CD4-positive, alpha-beta memory T cell (primary cell): ENCODE measurements at places on chromosomes 6 and 20.

DNA sequence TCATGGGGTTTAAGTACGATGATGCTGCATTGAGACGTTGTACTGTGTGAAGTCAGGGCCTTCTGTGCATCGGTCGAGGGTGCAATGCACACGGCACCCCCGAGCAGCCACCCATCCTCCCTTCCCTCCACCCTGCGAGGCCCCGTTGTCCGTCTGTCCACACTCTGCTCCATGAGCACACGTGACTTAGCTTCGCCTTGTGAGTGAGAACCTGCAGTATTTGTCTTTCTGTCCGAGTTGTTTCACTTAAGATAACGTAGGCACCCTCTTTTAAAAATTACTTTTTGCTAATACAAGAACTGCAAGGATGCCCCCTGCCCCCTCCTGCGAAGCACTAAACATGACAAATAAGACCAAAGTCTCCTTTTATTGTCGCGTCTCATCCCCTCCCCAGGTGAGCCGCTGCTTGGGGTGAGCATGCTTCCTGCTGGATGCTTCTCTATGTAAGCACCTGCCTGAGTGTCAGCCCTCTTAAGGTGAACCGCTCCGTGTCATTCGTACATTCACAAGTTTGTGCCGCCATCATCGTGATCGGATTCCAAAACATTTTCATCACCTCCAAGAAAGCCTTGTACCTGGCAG is 3.6 kb upstream of the RBBP8NL start:
- DNase-seq: no peak

DNA sequence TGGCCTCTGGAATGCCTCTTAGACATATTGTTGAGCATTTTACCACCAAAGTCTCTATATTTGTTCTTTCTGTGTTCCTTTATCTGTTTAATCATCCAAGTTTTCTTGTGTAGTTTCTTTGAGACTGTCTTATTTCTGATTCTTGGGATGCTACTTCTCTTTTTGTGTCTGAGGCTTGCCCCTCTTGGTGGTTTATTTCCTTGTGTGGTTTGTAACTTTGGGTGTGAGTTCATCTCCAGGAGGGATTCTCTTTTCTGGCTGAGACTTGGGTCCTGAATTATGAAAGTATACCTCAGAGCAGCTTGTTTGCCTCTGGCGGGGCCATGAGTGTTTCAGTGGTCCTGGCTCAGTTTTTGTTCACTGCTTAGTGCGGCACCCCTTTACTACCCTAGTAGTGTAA is 33.9 kb downstream of the PPARD start:
- DNase-seq: no peak

GRCh38 chr6:108947114-108947854 is 99.1 kb downstream of the ARMC2 start:
- no peak for DNase-seq

DNA sequence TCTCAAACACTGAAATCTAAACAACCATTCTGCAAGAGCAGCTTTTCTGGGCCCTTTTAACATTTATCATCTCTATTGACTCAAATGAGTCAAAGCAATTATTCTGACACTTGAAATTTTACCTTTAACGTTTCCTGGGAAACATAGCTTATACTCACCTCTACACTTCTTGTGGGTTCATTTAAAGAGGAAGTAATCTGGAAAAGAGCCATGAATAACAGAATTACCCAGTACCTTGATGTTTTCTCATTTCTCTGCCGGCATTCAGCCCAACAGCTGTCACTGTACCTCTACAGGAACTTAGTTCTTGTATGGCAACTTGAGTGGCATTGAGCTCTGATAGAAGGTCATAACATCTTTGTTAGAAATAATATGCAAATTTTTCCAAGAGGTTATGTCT is 272.2 kb downstream of the KCNQ5 start:
- no peak for DNase-seq

GRCh38 chr20:10462516-10462915 is 27.4 kb downstream of the SLX4IP start:
- DNase-seq: no peak

DNA sequence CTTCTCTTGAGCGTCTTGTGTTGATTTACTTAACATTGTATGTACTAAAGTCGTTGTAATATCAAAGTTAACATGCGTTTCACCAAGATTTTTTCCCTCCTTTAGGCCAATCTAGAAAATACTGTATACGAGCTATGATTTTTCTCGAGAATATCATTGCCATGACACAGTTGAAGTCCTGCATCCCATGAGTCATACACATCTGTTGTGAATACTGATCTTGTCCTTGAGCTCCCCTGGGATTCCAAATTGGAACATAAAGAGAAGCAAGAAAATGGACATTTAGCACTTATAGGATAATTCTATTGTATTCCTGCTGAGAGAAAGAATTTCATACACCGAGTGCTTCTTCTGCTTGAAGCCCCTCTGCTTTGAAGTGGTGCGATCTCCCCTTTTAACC is 109.6 kb downstream of the SLC35B3 start:
- DNase-seq: no peak

GRCh38 chr6:108869876-108870275 is 21.7 kb downstream of the ARMC2 start:
- no peak for DNase-seq

DNA sequence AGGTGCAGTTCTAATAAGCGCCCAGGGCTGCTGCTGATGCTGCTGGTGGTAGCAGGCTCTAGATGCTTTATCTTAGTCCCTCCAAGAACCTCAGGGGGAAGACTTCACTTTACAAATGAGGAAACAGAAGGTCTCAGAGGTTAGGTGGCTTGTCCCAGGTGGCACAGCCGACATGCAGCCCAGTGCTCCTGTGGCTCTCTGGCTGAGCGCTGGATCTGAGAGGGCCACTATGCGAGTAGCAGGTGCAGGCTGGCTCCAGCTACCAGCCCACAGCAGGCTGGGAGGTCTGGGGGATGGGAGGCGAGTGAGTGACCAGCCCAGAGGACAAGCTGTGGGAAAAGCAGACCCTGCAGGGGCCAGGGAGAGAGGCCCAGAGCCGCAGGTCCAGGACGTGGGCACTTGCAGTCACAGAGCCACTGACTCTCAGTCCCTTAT is 90.9 kb downstream of the PRND start:
- peak; percentile 26 for DNase-seq

DNA sequence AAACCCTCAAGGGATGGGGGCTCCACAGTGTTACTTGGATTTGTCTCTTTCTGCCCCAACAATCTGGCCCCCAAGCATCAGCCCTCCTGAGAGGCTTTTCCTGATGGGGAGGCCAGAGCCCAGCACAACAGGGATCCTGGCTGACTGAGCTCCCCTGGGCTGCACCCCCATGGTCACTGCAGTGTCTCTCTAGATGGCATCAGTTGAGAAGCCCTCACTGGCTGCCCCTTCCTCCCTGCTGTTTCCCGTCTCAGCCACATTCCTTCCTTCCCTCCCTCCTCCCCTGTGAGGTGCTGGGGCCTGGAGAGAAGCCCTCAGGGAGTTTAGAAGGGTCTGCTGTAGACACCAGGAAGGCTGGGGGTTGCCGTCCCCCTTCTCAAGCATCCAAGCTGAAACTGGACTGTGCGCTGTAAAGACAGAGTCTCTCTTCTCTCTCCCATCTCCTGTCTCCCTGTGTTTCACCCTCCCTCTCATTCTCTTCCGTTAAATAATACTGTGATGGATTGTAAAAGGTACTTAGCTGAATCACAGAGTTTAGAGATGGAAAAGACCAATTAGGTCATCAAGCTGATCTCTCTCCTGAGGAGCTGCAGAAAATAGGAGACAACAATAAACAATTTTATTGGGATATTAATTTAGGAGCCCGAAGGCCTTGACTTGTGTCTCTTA is 29.7 kb downstream of the SAYSD1 start:
- DNase-seq: no peak

DNA sequence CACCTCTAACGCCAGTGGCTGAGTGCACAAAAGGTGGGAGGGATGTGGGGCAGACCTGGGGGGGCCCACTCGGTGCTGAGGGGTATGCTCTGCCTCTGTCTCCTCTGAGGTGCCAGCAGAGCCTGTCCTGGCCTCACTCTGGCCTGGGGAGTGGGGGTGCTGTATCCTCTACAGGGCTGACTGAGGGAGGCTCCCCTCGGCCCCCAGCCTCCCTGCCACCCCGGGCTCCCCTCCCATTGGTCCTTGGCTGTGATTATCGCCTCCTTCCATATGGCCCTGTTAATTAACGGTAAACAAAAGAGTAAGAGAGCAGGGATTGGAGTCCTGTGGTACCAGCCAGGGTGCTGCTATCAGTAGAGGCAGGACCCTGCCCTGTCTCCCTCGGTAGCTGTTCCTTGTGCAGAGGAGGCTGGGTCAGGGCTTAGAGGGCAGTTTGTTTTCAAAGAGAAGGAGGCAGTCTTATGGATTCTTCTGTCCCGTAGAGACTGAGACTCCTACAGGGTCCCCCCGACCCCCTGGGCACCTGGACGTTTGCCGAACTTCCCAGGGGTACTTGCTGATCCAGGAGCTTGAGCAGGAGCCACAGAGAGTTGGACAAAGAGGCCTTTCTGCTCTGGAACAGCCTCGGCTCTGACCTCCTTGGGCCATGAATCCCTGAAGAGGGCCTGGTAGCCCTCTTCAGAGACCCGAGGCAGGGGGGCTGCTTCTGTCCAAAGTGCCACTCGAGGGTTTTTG is 1.8 kb downstream of the MYT1 start:
- DNase-seq: no peak

- DNase-seq: no peak
These were observed 73.8 kb upstream of the MPC1 start for GRCh38 chr6:166456395-166457156.

DNA sequence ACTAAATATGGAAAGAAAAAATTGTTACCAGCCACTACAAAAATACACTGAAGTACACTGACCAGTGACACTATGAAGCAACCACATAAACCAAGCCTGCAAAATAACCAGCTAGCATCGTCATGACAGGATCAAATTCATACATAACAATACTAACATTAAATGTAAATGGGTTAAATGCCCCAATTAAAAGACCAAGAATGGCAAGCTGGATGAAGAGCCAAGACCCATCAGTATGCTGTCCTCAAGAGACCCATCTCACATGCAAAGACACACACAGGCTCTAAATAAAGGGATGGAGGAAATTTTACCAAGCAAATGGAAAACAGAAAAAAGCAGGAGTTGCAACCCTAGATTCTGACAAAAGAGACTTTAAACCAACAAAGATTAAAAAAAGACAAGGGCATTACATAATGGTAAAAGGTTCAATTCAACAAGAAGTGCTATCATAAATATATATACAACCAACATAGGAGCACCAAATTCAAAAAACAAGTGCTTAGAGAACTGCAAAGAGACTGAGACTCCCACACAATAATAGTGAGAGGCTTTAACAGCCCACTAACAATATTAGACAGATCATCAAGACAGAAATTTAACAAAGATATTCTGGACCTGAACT is 104.8 kb downstream of the HACE1 start:
- no peak for DNase-seq

- DNase-seq: no peak
These were observed 564.8 kb downstream of the RFPL4B start for GRCh38 chr6:112911959-112912358.

GRCh38 chr6:33276581-33276863 is 401 bp upstream of the B3GALT4 start:
- DNase-seq: no peak

- DNase-seq: no peak
These were observed 31.0 kb downstream of the SIRPA start for GRCh38 chr20:1926237-1926636.

DNA sequence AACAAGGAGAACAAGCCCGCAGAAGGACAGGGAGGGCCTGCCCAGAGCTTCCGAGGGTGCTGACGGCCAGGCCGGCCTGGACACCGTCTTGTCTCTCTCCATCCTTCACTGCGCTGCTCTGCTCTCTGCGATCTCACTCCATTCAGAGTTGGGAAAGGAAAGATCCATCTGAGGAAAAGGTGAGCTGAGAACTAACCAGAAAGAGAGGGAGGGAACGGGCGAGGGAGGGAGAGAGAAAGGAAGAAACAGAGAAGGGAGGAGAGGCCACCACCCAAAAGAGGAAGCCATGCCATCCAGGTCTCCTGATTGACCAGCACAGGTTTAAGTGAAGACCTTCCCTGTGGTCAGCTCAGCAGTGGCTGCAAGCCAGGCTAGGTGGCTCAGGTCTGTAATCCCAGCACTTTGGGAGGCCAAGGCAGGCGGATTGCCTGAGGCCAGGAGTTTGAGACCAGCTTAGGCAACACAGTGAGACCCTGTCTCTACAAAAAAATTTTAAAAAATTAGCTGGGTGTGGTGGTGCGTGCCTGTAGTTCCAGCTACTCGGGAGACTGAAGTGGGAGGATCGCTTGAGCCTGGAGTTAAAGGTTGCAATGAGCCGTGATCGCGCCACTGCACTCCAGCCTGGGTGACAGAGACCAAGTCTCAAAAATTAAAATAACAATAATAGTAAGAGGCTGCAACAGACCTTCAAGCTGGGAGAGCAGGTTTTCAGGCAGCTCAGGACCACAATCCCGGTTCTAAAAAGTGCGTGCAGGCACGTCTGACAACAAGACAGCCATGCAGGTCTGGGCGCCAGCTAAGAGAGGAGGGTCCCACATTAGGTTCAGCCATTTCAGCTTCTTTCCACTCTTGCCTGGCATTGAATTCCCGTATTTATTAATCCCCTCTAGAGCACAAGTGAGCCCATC is 34.2 kb upstream of the DLGAP4 start:
- no peak for DNase-seq

DNA sequence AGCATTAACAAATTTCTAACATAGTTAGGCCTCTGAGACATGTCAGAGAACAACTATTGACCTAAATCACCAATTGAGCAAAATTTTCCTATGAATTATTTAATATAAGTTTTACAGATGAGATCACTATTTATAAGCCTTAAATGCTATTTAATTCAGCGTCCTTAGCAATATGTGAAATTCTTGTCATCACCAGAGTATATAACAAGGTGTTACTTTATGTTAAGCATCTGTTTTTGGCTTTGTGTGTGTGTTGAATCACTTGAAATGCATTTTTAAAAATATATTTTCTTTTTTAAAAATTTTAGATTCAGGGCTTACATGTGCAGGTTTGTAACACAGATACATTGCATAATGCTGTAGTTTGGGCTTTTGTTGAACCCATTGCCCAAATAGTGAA is 794.1 kb downstream of the EYS start:
- DNase-seq: no peak

DNA sequence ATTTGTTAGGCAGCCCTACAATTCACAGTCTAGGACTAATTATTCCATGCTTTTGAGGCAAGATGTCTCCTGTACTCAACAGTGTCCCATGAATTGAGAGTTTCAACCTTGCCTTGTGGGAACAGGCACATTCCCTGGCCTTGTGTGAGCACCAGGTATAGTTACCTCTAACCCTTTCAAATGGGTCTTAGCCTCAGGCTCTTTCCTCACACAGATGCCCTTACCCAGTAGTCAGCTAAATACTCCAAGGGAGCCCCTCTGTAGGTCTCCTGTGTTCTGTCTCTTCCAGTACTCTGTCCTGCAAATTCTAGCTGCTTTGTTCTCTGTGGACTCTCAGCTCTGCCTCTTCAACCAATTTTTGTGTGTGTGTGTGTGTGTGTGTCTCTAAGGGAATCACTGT is 135.3 kb downstream of the ZFAND3 start:
- no peak for DNase-seq

- peak; percentile 74 for DNase-seq
These were observed 896 bp upstream of the RNASET2 start for GRCh38 chr6:166957087-166957804.

DNA sequence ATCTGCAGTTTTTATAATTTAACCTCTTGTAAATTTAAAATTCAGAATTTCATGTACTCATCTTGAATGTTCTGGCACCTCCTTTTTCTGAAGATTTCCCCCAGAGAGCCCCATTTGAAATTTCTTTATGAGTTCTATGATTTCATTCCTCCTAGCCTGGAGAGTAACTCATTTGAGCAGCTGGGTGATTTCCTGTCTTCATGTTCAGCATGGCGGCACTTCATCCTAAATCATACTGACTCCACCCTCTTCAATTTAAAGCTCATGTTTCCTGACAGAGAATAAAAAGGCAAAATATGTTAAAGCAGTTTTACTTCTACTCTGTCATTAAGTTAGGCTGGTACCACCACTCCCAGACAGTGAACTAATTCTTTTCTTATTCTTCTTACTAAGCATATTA is 250.9 kb upstream of the POU3F2 start:
- no peak for DNase-seq
